Suppressor macrophage treated with lipopolysaccharide for 4 hours (primary cell): ENCODE measurements at places on chromosomes 4 and X.

- DNase-seq = no peak
These were observed 46.8 kb upstream of the BCOR start for GRCh38 chrX:40144576-40144975.

- DNase-seq = peak; percentile 86
These were observed 18.7 kb upstream of the TMEM192 start for GRCh38 chr4:165131247-165131832.

DNA sequence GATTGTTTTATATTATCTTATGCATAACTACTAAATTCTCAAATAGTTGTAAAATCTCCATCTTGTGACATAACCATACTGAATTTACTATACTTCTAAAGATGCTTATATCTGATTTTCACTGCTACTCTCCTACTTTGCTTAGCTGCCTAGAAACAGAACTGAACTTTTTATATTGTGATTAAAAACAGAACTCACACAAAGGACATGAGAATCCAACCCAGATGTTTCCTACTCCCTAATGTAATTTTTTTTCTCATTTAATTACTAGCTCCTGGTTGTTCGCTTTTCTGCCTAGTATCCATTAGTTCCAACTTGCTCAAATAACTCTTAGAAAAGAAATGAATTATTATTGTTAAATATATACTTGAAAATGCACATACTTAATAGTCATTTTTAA lies 283.5 kb upstream of the ACTRT1 start:
- no peak for DNase-seq

DNA sequence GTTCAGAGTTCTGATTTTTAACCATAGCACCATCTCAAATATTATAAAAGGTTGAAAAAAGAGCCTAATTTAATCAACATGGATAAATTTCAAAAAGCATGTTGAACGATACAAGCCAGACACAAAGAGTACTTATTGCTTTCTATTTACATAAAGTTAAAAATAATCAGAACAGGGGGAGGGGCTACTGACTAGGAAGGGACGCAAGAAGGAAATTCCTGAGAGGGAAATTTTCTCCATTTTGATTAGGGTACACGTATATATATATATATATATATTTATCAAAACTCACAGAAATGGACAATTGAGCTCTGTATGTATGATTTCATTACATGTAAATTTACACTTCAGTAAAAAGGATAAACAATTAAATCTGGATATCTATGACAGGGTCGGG lies 482 bp upstream of the MBTPS2 start:
- DNase-seq = peak; percentile 30

- DNase-seq = no peak
These were observed 67.8 kb downstream of the WFS1 start for GRCh38 chr4:6337331-6337935.

DNA sequence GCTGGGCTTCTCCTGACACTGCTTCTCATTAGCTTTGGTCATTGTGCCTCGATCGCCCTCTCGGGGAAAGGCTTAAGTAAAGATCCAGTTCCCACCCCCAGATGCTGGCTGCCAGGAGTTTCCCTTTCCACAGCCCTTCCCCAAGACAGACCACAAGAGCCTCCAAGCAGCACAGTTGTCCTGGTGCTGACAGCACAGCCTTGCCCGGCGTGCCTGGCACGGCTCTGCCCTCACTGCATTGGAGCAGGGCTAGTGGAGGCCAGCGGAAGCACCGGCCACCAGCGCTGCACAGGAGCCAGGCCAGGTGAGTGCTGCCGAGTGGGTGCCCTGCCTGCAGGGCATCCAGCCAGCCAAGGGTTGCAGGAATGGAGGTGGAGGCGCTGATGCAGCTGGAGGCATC lies 9.7 kb upstream of the MSANTD1 start:
- no peak for DNase-seq

GRCh38 chr4:79325864-79326328 lies at the start of gene NAA11:
TSS of gene NAA11 (minus strand) at chr4:79326061. CDS start at chr4:79325877, 184 bp downstream.
- DNase-seq = no peak

- no peak for DNase-seq
These were observed 14.6 kb downstream of the SERPINA7 start for GRCh38 chrX:106023947-106024346.

DNA sequence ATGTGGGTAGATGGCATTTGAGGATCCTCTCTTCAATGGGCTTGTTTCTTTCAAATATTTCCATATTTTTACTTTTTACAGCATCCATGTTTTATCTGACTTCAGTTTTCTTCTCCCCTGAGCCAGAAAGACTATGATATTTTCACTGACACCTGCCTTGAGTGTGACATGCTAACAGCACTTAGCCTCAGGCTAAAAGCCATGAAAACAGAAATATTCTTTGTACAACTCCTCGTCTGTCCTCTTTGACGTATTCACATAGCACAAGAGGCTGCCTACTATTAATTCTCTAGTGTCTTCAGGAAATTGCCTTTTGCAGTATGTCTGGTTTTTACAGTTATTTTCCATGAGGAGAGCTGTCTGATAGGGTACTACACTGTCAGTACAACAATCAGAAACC lies 215.0 kb downstream of the MAD2L1 start:
- DNase-seq = no peak

DNA sequence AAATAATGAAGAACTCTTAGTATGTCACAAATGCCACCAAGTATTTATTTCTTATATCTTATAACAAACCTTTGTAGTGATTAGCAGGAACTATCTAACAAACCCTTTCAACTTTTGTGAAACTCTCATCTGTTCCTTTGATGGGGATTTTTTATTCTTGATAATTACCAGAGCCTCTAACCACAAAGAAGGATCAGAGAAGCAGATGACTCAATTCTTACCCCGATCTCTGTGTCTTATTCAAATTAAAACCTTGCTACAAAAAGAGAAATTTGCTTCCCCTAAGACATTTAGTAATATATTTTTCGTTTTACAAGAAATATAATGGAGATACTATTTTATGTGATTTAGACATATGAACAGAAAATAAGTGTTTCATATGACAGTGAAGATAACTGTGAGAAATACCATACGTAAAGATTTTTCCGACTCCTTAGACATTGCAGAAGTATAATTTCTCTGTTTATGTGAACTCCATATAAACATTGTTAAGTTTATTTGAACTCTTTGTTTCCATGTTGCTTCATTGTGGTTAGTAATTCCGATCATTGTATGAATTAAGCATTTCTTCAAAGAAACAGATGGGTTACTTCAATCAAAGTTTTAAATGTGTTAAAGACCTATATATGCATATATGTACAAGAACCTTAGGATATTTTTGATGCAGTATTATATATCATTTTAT lies 205.4 kb downstream of the CFAP299 start:
- DNase-seq = no peak
